Urinary bladder (tissue), 4 donors: ENCODE measurements at places on chromosomes 11 and 22.
A peak's percentile ranks its signal among the peaks of the same experiment; 100 is the strongest.

GRCh38 chr11:120134106-120134930, 3.6 kb downstream of the TRIM29 start:
- DNase-seq = no peak

DNA sequence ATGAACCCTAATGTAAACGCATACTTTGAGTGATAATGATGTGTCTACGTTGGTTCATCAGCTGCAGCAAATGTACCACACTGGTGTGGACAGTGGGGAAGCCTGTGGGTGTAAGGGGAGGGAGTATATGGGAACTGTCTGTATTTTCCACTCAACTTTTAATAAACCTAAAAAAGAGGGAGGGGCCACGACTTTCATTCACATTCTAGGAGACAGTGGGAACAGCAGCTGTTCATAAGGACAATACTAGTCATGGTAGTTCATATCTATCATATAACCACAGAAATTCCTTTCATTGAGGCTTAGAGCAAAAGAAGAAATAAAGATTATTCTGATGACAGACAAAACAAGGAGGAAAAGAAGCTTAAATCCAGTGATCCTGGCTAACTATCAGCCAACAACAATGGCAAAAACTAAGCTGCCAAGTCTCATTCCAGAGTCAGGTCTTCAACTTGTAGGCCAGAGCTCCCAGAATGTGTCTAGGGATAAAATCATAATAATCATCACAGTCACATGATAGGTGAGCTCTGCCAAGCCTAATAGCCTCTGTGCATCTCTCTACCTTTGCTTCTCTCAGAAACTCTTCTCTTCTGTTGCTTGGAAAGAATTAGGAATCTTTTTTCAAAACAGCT, 59.4 kb upstream of the CHRM4 start:
- no peak for DNase-seq

GRCh38 chr11:66495401-66495854, 15.0 kb upstream of the BBS1 start:
- no peak for DNase-seq

GRCh38 chr11:11979488-11980117, 28.8 kb downstream of the DKK3 start:
- DNase-seq = no peak

DNA sequence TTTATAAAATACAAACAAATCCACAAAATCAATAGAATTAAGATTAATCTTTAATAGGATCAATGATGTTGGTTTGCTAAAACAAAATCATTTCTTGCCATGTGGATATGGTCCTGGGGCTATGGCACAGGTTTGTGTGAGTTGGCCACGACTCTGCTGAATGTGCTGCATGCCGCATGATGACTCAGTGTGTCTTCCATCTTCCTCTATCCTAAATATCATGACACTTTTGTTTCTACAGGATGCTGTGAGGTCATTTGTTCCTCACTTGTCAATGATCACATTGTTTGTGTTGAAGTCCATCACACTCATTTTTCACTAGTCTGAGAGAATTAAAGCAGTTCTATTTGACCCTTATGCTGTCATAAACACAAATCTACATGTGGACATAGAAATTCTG, 167.2 kb upstream of the ZBED5 start:
- DNase-seq = no peak

- no peak for DNase-seq
Measured at GRCh38 chr11:14443638-14444037, 56.0 kb downstream of the COPB1 start.

DNA sequence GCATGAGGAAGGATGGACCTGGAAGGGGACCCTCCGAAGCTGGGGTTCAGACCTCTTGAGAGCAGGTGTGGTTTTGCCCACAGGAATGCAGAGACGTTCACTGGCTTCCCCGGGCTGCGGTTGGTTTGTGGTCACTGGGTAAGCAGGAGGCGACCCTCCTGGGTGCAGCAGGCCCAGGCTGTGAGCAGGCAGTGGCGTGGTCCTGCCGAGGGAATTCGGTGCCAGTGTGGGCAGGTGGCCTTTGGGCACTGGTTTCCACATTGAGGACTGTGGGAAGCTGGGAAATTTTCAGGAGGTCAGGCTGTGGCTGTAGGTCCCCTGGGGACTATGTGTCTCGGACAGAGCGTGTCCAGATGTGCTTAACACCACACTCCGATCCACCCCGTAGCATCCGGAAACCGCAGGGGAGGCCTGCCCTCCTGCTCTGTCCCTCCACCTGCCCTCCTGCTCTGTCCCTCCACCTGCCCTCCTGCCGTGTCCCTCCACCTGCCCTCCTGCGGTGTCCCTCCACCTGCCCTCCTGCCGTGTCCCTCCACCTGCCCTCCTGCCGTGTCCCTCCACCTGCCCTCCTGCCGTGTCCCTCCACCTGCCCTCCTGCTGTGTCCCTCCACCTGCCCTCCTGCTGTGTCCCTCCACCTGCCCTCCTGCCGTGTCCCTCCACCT, 27.5 kb downstream of the TPCN2 start:
- no peak for DNase-seq

- DNase-seq = no peak
Measured at GRCh38 chr11:120632579-120632978, 121.0 kb downstream of the GRIK4 start.

GRCh38 chr22:10781571-10782403, 4746.2 kb upstream of the OR11H1 start:
- DNase-seq = no peak

GRCh38 chr11:121453589-121454299, 977 bp upstream of the SORL1-AS1 start:
- no peak for DNase-seq

GRCh38 chr11:78752494-78752893, 177.8 kb upstream of the NARS2 start:
- no peak for DNase-seq

DNA sequence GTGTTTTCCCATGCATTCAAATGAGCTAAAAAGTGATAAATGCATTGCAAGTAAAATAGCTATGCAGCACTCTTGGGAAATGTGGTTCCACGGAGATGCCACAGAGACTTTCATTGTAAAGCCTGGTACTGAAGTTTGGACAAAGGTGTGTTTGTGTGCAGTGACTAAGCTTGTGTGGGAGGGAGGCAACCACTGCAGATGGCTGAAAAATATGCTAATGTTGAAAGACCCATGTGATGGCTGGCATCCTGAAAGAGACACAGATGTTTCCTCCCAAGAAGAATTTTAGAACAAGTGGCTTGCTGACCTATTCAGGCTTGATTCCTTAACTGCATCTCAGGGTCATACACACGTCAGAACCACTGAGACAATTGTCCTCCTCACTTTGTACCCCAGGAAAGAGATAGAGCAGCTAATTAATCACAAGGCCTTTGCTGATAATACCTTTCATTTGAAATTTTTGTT, 73.8 kb downstream of the FAM76B start:
- DNase-seq = no peak

DNA sequence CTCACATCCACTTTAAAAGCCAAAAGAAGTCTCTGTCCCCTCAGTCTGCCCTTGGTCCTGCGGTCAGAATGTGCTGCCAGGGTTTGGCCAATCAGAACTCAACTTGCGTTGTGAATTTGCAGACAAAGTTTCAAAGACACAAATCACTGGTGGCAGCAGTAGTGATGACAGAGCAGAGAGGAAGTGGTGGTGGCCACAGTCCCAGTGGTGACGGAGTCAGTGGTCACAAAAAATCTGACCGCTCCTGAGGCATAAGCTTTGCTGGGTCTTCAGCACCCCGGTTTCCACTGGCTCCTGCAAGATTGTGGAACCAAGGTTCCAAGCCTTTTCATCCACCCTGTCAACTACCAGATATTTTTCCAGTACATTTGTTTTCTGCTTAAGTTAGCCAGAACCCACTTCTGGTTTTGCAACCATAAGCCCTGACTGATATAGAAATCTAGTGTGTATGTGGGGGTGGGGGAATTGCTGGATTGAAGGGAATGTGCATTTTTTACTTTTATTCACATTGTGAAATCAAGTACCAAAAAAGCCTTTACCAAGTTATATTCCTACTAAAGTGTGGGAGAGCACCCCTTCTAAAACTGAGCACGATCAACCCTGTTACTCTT, 112.3 kb downstream of the TMPRSS5 start:
- no peak for DNase-seq

DNA sequence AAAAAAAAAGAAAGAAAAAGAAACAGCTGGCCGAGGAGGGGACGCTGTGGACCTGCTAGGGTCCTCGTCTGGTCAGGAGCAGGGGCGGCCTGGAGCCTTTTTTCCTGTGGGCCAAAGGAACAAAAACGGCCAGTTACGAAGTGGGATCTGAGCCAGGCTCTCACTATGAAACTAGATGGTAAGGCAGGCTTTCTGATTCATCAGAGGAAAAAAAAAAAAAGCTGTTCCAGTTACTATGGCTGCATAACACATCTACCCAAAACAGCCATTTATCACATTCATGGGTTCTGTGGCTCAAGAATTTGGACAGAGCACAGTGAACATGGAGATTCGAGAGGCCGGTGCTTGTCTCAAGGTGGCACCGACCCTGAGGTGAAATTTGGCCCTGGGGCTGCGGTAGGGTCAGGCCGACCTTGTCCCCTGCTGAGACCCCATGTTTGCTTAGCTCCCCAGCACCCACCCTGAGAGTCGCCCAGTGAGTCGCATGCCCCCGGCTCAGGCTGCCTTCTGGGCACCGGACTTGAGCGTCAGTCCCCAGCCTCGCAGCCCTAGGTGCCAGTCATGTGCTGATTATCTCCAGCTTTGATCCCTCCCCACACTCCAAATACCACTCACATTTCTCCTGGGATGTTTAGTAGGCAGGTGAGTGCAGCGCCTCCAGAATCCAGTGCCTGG, 34.2 kb downstream of the MRGPRD start:
- peak; percentile 48 for DNase-seq

DNA sequence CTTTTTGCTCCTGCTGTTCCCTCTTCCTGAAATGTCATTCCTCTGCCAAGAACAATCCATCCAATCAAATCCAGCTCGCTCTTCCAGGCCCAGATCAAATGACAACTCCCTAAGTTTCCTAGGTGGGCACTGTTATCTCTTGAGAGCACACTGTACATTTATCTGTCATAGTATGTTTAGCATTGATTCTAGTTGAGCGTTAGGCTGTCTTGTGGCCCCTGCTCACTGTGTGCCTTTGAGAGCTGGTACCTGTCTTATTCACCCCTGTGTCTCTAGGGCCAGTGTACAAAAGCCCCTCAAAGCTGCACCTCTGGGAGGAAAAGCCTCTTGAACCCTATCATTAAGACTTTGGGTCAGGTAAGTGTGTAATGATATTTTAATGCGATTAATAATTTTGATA, 7.1 kb upstream of the LMO2 start:
- DNase-seq = no peak

DNA sequence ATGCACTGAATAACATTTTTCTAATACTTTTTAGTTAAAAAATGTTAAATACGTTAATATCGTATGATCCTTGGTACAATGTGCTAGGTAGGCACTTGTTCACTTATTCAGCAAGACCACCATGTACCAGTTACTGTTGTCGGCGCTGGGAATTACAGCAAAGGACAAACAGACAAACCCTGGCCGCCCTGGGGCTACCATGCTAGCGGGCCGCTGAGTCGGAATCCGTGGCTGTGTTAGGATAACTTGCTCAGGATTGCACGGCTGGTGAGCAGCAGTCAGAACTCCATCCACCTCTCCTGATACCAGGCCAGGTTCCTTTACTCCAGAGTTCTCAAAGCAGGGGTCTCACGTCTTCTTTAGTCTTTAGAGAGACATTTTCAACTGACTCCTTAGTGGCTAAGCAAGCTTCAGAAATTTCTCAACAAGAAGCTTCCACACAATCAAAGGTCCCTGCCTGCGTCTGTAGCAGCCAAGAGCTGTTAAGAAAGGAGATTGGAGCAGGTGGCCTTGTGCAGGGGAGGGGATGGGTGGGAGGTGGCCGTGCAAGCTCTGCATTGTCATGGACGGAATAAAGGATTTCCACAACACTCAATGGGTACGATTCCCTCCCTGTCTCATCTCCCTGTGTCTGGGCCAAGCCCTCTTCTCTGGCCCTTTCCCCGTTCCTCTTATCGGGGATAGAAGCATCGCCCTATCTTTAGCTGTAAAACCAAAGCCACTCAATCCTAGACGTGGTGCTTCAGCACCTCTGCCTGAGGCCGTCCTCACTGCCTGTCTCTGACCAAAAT, 39.8 kb upstream of the NNMT start:
- DNase-seq = no peak

- DNase-seq = no peak
Measured at GRCh38 chr11:117834838-117835443, 10.4 kb upstream of the FXYD2 start.

- no peak for DNase-seq
Measured at GRCh38 chr11:61617515-61617914, 36.6 kb upstream of the SYT7 start.

DNA sequence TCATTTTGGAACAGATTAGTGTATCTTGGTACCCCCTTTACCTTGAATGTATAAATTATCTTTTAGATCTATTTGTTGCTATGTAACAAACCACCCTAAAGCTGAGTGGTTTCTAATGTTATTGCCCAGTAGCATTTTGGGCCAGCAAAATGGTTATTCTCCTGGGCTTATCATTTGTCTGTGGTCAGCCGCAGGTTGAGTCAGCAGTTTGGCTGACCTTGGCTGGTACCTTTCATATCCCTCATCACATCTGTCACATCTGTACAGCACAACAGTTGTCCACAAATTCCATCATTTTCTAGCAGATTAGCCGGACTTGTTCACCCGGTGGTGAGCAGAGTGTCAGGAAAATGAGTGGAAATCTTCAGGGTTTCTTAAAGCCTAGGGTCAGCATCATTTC, 588.5 kb upstream of the ARHGAP42 start:
- DNase-seq = no peak

DNA sequence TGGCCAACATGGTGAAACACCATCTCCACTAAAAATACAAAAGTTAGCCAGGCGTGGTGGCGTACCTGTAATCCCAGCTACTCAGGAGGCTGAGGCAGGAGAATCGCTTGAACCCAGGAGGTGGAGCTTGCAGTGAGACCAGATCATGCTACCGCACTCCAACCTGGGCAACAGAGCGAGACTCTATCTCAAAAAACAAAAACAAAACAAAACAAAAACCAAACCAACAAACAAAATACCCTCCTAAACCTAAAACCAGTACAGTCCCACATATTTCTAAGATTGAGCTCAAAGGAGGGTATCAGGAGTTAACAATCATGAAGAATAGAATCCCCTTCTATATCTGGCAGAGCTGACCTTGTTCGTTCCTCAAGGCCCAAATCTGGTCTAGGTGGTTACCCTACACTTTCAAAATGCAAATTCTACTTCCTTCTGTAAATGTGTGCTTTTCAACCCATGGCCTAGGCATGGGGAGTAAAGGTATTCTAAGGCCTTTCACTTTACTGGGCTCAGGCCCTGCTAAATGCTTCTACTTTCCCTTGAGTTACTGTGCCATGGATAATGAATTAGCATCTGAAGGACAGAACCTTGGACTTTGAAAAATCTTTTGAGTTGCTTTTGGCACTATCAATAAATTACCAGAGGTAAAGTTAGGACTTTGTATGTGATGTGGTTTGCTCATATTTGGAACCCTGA, 10.4 kb upstream of the PPP2R1B start:
- DNase-seq = no peak

DNA sequence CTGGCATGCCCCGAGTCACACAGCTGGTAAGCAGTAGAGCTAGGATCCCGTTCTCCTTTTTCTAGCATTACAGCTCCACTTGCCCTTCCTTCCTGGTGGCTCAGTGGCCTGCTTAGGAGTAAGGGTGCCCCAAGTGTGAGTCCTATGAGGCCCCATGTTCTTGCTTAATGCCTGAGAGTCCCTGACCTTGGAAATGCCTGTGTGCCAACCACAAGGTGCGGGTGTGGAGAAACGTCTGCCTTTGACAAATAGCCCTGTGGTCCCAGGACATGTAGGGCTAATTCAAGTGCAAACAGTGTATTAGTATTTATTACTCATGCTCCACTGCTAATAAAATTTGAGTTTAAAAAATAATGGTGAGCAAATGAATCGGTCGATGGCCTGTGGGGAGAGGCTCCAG, 18.4 kb downstream of the GRIK4 start:
- DNase-seq = no peak
